ENCODE measurements at places on chromosomes 12 and 14.

GRCh38 chr14:53993920-53994607, 37.4 kb upstream of the BMP4 start:
- no peak for DNase-seq

DNA sequence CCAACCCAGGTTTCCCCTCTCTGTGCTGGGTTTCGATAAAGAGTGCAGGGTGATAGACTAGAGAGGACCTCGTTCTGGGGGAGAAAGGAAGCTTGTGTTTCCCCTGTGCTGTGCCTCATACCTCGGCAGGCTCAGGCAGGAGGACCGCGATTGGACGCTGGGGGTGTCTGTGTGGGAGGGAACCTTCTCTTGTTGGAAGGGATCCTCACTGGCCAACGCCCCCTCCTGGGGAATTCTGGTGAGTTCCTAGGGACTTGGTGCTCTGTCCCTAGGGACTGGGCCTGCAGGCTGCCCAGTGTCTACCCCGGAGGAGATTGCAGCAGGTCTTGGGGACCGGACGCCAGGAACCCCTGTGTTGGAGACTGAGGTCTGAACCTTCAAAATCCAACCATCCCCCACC, 157.4 kb upstream of the PRMT8 start:
- no peak for DNase-seq

- no peak for DNase-seq
Observed at GRCh38 chr14:101508948-101509729, 52.2 kb upstream of the DIO3 start.

- DNase-seq: no peak
Observed at GRCh38 chr14:77554816-77555599, 56.4 kb upstream of the ISM2 start.

GRCh38 chr12:7142809-7143465, 12.8 kb downstream of the CLSTN3 start:
- no peak for DNase-seq

DNA sequence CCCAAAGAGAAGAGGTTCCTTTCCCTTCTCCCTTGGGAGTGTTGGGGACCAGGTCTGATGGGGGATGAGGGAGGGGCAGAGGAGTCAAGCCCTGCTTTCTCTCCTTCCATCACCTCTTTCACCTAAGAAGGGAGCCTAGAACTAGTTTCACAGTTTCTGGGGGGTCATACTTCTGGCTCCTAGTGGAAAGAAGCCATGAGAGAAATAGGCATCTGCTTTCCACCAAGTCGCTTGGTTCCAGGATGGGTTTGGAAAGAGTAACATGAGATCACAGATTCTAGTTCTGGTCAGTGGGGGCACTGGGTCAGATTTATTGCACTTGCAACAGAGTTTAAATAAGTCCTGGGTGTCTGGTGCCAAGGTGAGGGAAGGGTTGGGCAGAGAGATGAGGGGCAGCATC, 10.5 kb upstream of the ZNF385A start:
- no peak for DNase-seq

- DNase-seq: no peak
Observed at GRCh38 chr12:124172636-124173035, 122.3 kb upstream of the RFLNA start.

- DNase-seq: no peak
Observed at GRCh38 chr12:62843716-62844115, 91.2 kb downstream of the PPM1H start.

GRCh38 chr12:113287899-113288282, 47.0 kb downstream of the SLC8B1 start:
- DNase-seq: no peak

DNA sequence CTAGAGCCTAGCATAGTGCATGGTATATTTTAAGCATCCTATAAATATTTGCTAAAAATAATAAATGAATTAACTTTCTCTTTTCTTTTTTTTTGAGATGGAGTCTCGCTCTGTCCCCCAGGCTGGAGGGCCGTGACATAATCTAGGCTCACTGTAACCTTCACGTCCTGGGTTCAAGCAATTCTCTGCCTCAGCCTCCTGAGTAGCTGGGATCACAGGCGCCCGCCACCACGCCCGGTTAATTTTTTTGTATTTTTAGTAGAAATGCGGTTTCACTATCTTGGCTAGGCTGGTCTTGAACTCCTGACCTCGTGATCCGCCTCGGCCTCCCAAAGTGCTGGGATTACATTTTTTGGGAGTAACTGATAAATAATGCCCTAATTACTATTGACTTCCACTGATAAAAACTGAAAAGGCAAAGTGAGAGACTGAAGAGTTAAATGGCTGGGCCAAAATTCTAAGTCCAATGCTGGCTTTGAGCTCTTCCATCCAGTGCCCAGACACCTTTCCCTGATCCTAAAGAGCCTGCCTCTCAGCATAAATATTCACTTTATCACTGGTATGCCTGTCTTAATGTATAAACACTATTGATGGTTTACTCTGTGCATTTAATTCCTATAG, 213.0 kb upstream of the KRR1 start:
- no peak for DNase-seq

- DNase-seq: no peak
Observed at GRCh38 chr12:98354520-98355035, 160.8 kb upstream of the TMPO start.

DNA sequence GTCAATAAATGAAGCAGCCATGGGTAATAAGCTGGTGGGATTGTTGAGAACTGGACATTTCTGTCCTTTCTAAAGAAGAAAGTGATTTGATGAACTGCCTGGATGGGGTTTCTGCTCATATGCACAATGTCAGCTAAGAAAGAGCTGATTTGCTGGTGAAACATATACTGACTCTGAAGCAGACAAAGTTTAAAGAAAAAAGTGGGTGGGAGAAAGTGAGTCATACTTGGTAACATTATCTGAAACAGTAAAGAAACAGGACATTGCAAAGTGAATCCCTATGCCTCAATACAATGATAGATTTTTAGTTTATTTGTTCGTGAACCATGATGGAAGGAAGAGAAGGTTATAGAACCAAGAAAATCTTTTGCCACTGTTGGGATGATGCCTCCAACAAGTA, 95.6 kb upstream of the DNM1L start:
- DNase-seq: no peak

- no peak for DNase-seq
Observed at GRCh38 chr14:40986655-40987054, 620.0 kb upstream of the LRFN5 start.

- DNase-seq: no peak
Observed at GRCh38 chr14:71322655-71323250, 415.5 kb downstream of the PCNX1 start.

All from stimulated activated CD4-positive, alpha-beta T cell treated with anti-CD3 and anti-CD28 coated beads, Interleukin-4, amount 100 ng/mL, for 1 hour (primary cell).